ENCODE measurements at places on chromosomes 5 and 9.

DNA sequence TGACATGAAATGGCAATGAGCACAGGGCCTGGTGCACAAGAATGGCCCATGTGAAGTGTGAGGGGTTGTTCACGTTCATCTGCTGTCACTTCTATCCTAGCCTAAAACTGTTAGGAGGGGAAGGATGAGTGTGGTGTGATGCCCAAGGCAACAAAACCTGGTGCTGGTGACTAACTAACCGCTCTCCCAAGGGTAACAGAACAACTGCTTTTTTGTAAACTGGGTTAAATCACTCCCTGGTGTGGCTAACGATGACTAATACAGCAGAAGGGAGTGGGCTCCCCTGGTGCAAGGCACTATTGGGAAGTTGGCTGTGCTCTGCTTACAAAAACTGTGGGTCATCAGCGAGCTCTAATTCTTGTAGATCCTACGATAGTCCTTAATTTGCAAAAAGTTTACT, 103.2 kb upstream of the VCAN start:
- peak; percentile 32 for DNase-seq

DNA sequence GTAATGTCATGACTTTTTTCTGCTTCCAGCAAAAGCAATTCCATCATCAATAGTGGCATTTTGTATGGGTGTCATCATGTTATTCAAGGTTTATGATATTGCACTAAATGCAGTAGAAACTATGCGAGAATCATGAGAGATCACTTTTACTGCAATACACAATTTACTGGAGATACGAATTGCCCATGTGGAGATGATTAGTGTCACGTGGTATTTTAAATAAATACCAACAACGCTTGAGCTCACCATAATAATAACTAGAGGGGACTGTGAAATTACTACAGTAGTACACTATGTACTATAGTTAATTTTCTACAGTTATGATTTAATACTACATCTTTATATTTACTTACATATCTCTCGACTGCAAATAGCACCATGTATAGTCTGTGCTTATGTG, 49.7 kb downstream of the FAM174A start:
- no peak for DNase-seq

- no peak for DNase-seq
These were observed 13.4 kb downstream of the ELAVL2 start for GRCh38 chr9:23812673-23813072.

DNA sequence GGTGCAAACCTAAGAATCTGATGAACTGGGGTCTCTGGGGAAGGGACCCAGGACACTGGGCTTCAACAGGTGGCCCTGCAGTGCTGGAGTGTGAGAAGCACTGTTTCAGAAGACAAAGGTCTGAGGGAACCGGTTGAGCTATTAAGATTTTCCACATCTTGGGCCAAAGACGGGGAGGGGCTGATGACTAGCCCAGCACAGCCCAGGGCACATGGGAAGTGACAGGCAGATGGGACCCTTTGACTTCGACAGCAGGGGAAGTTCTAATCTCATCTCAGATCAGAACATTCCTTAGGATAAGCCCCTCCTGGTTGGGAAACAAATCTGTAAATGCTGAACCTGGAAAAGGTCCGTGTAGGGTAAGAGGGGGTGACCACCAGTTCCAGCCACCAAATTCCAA, 67.4 kb downstream of the RAPGEF1 start:
- DNase-seq = no peak

GRCh38 chr5:172235132-172235780, 41.3 kb downstream of the EFCAB9 start:
- peak; percentile 27 for DNase-seq

DNA sequence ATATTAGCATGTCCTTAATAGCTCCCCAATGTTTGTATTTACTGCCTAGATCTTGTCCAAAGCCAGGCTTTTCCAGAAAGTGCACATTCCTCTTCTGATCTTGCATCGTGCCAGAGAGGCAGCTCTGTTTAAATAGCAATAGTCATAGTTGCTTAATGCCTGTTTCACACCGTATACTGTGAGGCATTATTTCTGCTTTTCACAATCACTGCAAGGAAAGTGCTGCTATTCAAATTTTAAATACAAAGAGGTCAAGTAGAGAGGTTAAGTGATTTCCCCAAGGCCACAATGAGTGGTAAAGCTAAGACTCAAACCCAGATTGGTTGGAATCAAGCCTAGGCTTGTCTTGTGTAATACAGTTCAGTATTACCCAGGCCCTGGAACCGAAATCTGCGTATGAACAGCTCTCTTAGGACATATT, 153.6 kb downstream of the SNX18 start:
- DNase-seq = peak; percentile 85

DNA sequence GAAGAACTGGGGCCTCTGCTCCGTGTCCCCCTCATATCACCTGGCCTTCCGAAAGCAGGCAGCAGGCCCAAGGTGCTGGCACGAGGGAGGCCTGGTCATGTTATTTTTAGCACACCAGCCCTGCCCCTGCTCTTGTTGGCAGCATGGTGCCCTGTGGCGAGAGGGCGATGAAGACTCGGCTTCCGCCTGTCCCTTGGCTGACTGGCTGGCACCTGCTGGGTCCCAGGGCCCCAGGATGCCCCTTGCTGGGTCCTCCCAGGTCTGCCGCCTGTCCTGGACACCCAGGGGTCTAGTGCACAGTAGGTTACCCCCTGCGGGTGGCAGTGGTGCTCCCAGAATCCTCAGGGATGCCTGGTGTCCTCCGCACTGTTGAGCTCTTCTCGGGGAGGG, 77.0 kb downstream of the RXRA start:
- DNase-seq = no peak

GRCh38 chr5:89342106-89342876, 459.3 kb upstream of the MEF2C start:
- DNase-seq = peak; percentile 55

GRCh38 chr5:6592601-6593000, 40.2 kb downstream of the NSUN2 start:
- DNase-seq = peak; percentile 34

Measured in iris pigment epithelial cell (primary cell).